ENCODE measurements at places on chromosomes 2 and 18.

DNA sequence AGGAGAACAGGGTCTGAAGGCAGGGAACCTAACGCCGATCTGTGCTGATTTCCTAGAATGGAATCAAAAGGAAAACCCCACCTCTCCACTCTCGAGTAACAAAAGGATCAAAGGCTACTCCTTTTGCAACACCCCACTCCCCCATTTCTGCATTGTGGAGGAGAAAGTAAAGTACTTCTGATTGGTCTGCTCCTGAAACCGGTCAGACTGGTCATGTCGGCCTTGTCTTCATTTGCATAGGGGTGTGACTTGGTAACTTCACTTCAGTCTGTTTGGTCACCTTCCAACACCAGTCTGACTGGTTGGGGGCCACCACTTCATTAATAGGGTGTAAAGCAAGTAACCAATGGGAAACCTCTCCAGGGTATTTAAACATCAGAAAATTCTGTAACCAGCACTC is 771.9 kb downstream of the ERBB4 start:
- no peak for DNase-seq

- DNase-seq = no peak
Observed at GRCh38 chr2:17326717-17327116, 191.5 kb downstream of the RAD51AP2 start.

- DNase-seq = no peak
Observed at GRCh38 chr2:200702044-200702443, 109.7 kb upstream of the BZW1 start.

GRCh38 chr2:224023188-224023587 is 15.9 kb downstream of the SERPINE2 start:
- no peak for DNase-seq

- no peak for DNase-seq
Observed at GRCh38 chr2:74384051-74384450, 3.9 kb upstream of the DCTN1 start.

DNA sequence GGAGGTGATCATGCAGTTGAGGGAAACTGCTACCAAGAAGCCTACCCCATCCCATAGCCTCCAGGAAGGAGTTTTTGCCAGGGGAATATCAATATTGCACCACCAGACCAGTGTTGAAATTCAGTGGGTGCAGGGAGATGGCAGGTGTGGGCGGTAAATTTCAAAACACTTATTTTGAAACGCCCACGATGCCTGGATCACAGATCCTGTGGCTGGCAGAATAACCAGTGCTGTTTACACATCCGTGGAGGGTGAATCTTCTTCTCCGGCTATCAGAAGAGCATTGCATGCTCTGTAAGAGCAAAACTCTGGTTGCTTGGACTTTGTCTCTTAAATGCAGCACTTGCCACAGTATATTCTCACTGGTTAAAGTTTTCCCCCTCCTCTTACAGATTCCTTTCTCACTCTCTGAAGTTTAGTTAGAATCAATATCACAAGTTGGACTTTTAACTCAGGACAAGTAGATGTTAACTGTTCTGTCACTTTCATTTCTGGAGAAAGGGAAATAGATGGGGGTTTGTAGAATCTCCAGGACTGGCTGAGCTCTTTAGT is 70.5 kb upstream of the ZCCHC2 start:
- DNase-seq = no peak

DNA sequence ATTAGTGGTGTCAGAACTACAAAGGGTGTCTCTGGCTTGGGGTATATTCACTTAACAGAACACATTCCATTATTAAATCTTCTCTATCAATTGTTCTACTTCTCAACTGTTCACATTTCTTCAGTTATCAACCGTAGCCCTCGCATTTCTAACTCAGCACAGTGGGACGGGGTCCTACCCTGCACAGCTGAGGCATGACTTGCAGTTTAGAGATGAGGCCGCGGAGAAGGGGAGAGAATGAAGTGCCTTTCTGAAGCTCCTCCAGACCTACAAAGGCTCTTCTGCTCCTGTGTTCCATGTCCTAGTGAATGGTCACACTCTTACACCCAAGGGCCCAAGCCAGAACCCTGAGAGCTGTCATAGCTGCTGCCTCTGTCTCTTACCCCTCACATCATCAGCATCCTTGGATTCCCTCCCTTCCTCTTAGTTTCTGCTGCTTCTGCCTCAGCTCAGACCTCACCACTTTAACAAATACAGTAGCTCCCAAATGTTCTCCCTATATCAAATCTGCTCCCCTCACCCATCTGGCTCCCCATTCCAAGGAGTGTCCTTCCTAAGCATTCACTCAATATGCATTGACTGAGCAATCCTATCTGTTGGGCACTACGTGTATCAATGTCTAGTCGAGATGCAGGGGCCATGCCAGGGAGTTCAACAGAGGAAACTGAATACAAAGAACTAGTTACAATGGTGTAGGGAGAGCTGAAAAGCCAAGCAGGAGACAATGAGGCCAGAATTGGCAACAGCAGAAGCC is 34.3 kb upstream of the MRPL19 start:
- DNase-seq = no peak

- DNase-seq = no peak
Observed at GRCh38 chr2:219399716-219400478, 12.2 kb upstream of the DNPEP start.

DNA sequence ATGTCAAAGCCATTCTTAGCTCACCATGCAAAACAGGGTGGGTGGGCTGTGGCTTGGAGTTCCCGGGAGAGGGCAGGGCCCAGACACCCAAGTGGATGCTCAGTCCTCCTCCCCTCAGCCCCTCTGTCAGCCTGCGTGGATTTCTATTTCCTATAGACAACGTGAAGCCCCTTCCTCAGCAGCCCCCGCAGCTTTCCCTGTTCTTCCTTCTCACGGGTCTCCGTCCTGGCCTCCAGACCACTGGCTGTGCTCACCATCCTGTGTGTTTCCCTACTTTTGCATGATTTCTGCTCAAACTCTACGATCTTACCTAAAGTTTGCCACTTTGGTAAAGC is 155.0 kb upstream of the PXDN start:
- no peak for DNase-seq

GRCh38 chr18:60122339-60122738 is 222.5 kb downstream of the PMAIP1 start:
- DNase-seq = no peak

DNA sequence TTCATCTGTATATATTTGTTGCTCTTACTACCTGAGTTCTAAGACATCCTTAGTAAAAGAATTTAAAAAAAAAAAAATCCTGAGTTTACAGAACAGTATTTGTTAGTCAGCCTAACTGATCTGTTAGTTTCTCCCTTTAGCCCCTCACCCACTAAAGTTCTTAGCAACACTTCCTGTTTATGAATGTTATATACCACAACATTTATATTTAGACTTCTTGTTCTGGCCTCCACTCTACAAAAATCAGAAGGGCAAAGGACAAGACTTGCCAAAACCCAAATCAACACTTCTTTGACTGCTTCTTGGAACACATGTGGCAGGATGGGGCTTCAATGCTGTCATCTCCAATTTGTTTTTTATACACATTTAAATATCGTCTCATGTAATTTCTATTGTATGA is 71.1 kb downstream of the MGAT5 start:
- DNase-seq = no peak

GRCh38 chr2:27672723-27673486 is 9.2 kb downstream of the SLC4A1AP start:
- no peak for DNase-seq

DNA sequence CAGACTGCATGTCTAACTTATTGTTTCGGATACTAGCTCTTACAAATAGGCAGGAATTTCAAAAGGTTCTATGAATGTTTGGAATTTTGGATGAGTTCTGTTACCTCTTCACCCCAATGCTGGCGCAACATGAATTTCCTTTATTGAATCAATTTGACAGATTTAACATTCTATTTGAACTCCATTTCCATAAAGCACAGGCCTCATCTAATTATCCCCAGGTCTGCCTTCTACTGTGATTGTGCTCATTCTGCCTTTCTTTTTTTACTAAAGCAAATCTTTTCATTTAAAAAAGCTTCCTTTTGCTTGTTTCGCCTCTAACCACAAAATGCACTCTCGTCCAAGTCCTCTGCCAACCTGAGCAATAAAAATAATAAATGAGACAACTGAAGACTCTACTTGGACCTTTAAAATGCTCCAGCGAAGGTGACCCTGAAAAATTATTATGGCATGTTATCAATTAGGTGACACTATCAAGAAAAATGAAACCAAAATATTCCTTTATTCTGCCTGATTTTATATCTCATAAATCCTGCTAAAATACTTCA is 922.9 kb upstream of the FSHR start:
- no peak for DNase-seq

- DNase-seq = no peak
Observed at GRCh38 chr18:7921938-7922587, 354.9 kb downstream of the PTPRM start.

GRCh38 chr2:112692918-112693317 is 27.9 kb upstream of the NT5DC4 start:
- no peak for DNase-seq

DNA sequence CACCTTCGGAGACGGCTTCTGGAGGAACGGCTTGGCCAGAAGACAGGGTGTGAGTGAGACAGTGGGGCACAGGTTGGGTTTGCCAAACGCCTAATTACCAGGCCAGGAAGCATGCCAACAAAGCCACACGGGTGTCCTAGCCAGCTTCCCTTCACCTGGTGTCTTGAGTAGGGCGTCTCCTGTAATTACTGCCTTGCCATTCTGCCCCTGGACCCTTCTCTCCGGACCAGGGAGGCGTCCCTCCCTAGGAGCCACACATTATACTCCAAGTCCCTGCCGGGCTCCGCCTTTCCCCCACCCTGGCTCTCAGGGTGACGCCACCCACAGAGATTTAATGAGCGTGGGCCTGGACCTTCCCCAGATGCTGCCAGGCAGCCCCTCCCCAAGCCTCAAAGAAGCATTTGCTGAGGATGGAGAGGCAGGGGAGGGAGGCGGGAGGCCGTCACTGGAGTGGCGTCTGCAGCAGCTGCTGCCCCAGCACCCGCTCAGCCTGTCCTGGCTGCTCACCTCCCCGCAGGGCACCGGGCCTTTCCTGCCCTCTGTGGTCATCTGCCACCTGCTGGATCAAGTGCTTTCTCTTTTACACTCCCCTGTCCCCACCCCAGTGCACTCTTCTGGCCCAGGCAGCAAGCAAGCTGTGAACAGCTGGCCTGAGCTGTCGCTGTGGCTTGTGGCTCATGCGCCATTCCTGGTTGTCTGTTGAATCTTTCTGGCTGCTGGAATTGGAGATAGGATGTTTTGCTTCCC is 20.7 kb downstream of the FOSL2 start:
- DNase-seq = no peak

DNA sequence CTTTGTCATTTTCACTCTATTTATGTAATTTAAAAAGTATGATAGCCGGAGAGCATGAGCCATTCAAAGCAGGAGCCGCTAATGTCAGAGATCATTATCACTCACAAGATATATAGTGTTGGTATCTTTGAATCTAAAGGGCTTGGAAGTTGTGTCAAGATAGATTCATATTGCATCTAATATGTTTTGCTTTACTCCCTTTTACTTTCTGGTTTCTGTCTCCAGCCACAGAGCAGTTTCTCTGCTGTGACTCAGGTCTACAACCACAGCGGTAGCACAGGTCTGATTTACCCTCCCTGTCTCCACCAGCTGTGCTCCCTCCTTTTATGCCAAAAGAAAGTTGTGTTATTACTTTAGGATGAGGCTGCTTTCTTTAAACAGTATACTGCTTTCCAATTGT is 424.0 kb downstream of the ARHGAP15 start:
- no peak for DNase-seq

DNA sequence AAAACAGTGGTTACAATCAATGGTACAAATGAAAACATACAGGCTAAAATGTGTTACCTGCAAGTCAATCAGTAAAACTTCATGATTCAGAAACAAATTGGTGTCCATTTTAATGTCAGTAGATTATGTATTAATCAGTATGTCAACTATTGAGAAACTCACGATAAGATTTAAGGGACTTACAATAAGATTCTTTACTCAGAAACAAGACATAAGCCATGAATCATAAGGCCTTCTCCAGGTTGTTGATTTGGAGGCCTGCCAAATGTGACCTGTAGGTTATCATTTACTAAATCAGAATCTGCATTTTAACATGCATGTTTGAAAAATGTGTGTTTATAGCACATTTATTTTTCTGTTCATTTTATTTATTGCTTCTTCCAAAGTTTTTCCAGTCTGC is 623.1 kb downstream of the CCDC85A start:
- DNase-seq = no peak

DNA sequence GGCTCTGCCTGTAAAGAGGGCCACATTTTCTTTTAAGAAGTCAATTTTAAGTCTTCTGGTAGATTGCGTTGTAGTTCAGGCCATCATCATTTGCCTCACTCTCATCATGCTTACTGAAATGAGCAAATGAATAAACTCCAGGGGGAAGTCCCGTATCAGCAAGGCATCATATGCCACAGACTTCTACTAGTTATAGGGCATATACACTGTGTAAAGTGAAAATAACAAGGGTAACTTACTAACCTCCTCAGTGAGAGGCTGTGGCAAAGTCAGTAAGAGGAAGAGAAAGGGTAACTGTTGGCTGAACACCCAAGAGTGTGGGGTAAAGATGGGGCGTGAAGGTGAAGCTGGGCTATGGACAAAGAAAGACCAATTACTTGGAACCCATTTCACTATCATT is 456.2 kb downstream of the SPAG16 start:
- DNase-seq = no peak

DNA sequence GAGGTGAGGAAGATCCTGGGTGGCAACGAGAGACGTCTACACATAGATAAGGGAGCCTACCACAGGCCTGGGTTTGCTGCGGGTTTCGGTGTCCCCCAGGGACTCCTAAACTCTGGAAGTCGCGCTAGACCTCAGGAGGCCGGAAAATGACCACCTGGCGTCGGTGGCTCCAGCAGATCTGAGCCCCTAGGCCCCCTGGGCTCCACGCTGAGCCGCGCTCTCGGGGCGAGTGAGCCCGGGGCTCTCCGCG is 987 bp upstream of the DLX1 start:
- DNase-seq = peak; percentile 31

- no peak for DNase-seq
Observed at GRCh38 chr18:31484461-31484860, 13.5 kb upstream of the DSG2 start.

- no peak for DNase-seq
Observed at GRCh38 chr2:219234331-219234730, 4.7 kb downstream of the ANKZF1 start.

GRCh38 chr18:32769586-32770053 is 3.2 kb downstream of the KLHL14 start:
- DNase-seq = no peak

DNA sequence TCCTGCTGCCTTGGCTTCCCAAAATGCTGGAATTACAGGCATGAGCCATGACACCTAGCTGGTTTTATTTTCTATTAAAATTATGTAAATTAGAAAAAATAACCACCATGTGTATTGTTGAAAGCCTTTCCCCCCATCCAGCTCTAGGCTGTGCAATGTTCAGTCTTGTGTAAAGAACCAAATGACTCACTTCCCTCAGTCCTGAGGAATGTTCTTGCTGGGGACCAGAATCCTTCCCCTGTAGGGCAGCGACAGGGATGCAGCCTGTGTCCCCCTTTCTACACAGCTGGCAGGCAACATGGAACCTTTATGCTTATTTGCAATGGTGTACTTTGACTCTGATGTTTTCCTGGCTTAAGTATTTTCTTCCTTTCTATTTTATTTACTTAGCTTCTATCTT is 29.4 kb downstream of the AOX1 start:
- peak; percentile 40 for DNase-seq

- DNase-seq = no peak
Observed at GRCh38 chr2:53998834-53999233, 28.0 kb upstream of the PSME4 start.
